Brain microvascular endothelial cell (primary cell): ENCODE measurements at places on chromosomes 2 and 18.

DNA sequence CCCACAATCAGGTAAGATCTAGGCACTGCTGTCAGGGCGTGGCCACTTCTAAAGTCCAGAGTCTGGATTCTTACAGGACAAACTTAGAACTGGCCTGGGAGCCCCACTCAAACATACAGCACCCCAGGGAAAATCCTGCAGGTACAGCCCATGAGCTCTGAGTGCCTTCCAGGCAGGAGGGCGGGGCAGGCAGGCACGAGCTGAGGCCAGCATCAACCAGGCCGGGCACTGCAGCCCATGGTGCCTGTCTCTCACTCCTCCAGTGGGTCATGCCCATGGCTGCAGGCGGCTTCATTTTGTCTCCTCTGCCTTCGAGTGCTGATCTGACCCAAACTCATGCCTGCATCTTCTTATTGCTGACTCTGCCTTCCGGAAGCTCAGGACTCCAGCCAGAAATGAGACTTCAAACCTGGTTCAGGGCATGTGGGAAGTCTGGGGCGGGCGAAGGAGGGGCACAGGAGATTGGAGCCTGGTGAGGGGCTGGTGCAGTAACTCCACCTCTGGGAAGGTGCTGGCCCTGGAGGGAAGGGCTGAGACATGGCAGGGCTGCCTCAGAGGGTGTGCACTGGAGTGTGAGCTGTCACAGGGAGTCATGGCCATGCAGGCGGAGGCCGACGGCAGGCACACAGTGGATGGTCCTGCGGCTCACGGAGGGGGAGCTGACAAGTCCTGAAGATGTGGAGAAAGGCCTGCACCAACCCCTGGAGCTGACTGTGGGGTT, 40.5 kb downstream of the HS6ST1 start:
- DNase-seq = no peak

DNA sequence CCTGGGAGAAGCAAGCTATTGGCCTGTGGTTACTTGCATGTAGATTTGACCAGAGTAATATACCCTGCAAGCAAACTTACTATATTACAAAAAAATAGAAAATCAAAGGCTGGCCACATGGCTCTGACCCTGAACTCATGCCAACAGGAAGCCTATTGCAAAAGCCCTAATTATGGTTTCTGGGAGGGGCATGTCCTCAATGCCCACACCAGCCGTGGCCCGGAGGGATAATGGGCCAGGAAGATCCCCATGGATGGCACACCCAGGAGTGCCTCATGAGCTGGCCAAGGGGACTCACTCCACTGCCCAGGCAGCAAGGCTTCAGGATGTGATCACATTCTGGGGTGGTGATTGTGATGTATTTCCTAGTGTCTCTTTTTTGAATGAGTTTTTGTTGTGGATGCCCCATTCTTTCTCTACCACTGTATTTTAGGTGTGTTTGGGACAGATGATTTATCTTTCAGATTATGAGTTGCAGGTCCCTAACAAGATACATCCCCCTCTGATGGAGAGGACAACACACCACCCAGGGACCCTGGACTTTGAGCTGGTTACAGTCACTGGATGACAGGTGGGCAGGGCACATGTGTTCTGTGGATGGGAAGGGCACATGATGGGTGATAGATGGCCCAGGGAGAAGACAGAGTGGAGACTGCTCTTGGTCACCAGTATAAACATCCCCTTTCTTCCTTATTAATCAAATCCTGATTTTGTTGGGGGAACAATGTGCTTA, 18.7 kb upstream of the TFCP2L1 start:
- no peak for DNase-seq

GRCh38 chr2:197975931-197976519, 171.6 kb downstream of the PLCL1 start:
- no peak for DNase-seq

GRCh38 chr2:60558536-60558935, 5.1 kb upstream of the BCL11A start:
- no peak for DNase-seq

DNA sequence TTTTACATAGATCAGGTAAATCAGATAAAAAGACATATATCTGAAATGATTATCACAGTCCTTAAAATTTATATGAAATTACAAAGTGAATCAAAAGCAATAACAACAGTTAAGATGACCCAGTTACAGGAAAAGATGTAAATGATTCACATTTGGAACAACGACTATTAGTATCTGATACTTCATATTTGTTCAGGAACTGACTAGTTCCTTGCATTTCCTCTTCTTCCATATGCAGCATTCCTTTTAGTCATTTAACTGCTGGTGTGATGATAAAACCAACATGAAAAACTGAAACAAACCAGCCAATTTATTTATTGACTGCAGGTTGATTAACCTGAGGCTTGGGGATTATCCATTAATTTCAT, 75.2 kb downstream of the RBMS1 start:
- DNase-seq = no peak

- DNase-seq = no peak
Observed at GRCh38 chr2:144924827-144925226, 404.9 kb upstream of the ZEB2 start.

DNA sequence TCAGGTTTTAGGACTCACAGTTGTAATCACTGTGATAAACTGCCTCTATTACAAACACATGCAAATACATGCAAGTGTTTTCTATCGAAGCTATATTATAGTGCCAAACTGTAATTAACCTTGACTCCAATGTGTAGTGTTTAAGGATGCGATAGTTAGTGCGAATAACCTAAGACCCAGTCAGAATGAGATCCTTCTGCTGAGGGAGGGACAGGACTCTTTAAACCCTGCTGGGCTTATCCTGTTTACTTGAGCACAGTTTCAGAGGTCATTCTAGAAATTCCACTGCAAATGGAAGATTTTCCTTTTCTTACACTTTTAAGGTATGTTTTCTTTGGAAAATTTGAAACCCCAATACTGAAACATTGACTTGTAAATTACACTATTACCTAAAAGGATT, 68.2 kb downstream of the CALCRL start:
- no peak for DNase-seq

DNA sequence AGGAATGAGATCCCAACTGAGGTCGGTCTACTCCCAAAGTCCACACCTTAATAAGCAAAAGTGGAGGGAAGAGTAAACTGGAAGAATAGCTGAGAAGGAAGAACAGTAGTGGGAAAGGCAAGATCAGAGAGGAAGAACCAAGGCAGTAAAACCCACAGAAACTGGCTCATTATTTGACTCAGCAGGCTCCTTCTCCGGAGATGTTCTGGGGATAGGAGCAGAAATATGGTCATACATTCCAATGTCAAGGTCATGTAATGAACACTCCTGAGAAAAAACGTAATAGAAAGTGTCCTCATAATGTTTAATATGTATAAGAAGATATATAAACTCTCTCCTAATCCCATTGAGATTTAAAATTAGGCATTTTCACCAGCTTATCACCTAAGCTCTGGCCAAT, 39.5 kb downstream of the STK39 start:
- DNase-seq = no peak
